ENCODE measurements at places on chromosomes 16 and 17. TPM values are rescaled to one million over a fixed set of nuclear protein-coding genes. Genes with fewer than 3 reads are reported as not detected.

GRCh38 chr17:67272312-67273047 lies 27.5 kb upstream of the HELZ start:
- no peak for DNase-seq

- DNase-seq: no peak
These were observed 46.8 kb downstream of the HIC1 start for GRCh38 chr17:2101448-2102257.

Gene GNGT2
- 33.6 TPM for polyA plus RNA-seq

GRCh38 chr16:17578981-17579874 lies 108.5 kb upstream of the XYLT1 start:
- DNase-seq: peak; percentile 47

DNA sequence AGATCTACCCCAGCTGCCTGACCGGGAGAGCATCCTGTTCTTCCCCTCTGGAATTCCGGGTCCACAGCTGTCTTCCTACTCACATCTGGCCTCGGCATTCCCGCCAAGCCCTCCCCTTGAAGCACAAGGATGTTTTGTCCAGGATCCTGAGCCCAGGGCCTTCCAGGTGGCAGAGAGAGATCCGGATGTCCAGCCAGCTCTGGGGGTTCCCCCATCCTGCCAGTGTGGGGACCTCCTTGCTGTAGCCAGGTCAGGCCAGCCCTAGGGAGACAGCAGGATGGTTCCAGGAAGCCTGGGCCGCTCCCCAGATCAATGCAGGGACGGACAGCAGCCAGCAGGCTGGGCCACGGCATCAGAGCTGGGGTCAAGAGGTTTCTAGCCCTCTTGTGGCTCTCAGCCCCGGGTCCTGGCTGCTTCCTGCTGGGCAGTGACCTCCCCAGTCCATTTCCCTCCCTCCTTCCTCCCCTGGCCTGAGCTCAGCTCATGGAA lies 55.3 kb downstream of the SOCS3 start:
- no peak for DNase-seq

Data from CD8-positive, alpha-beta memory T cell (primary cell).